Amniotic stem cell (primary cell): ENCODE measurements at places on chromosomes 5 and 9.

DNA sequence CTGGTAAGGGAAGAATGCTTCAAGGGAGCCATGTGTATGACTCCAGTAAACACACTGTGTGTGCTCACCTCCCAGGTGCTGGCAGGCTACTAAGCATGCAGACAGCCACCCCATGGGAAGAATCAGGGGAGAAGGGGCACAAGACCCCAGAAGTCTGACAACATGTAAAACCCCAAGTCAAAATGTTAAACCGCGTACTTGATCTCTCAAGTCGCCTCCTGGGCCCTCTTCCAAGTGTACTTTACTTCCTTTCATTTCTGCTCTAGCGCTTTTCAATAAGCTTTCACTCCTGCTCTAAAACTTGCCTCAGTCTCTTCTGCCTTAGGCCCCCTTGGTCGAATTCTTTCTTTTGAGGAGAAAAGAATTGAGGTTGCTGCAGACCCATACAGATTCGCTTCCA lies 31.3 kb downstream of the DAPK1 start:
- no peak for DNase-seq

GRCh38 chr9:592225-592624 lies 249.3 kb upstream of the DMRT1 start:
- no peak for DNase-seq

GRCh38 chr5:171874234-171874633 lies 88.6 kb downstream of the SMIM23 start:
- no peak for DNase-seq

DNA sequence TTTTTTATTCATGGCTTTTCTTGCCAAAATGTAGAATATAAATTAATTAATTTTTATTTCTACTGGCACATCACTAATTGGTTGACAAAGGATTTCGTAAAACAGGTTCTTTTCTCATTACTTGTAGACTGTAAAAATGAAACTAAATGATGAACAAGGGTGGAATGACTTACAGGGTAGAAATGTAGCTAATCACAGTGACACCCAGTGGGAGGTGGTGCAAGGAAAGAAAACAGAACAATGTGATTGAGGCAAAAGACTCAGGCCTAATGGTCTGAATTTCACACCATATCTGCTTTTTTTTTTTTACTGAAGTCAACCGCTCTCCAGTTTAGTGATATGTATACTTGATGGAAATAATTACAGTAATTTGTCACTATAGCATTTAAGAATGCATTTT lies 28.9 kb downstream of the GABRG2 start:
- DNase-seq = no peak

- DNase-seq = no peak
Observed at GRCh38 chr5:1507014-1507375, 16.8 kb downstream of the LPCAT1 start.

DNA sequence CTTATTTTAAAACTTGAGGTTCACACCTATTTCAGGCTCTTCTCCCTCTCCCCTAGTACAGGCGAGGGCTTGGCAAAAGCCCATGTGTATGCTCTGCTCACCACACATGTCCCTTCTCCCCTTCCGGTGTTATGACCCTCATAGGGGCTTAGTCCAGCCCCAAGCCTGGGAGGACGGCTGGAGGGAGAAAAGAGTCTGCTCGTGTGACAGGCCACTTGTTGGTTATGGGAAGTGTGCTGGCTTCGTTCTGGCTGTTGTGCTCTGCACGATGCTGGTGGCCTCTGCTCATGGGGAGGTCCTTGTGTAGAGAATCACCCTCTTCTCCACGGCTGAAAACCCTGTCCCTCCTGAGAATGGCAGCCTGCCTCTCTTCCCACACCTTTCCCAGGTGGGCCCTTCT lies 11.1 kb downstream of the PTTG1 start:
- no peak for DNase-seq

DNA sequence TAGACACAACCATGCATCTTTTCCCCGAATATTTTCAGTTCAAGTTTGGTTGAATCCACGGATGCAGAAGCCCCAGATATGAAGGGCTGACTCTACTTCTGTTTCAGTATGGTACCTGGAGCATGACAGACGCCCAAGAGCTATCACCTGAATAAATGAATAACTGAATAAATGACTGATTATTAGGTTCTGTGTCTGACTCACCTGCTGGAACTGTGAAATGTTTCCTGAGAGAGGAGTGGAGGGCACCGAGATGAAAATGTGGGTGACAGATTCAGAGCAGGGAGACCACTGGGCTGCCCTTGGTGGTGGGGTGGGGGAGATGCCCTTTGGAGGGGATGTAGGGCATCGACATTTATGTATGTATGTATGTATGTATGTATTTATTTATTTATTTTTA lies 13.2 kb downstream of the FRMPD1 start:
- no peak for DNase-seq

GRCh38 chr5:168530621-168531150 lies 1.6 kb downstream of the FBLL1 start:
- no peak for DNase-seq

DNA sequence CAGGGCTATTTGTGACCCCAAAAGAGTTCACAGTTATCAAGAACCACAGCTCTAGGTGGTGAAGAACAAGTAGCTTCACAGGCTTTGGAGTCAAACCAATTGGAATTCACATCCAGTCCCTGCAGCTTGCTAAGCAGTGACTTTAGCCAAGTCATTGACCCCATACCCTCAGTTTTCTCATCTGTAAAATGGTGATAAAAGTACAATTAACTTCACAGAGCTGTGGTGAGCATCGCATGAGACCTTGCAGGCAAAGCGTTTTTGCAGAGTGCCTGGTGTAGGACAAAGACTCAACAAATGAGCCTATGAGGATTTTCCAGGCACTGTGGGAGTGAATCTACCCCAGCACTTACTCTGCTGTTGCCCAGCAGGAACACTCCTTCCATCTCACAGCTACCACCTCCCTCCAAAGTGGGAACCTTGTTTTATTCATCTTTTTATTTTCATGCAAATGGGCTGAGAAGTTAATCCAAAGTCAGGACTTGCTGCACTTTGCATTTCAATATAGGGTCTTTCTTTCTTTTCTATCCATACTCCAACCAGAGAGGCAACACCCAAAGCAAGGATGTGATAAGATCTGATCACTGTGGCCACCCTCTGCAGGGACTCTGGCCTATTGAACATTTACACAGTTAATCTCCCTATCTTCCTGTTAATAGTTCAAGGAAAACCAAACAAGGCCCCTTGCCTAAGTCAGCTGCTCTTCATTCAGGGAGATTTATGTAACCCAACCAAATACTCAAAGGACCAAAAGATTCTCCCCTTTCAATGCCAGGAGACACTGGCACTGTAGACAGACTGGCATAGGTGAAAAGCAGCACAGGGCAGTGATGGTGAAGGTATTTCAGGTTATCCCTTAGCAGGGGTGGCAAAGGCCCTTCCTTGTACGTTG lies 41.9 kb downstream of the ABCA1 start:
- no peak for DNase-seq

- no peak for DNase-seq
Observed at GRCh38 chr5:174409070-174409469, 315.3 kb upstream of the MSX2 start.

DNA sequence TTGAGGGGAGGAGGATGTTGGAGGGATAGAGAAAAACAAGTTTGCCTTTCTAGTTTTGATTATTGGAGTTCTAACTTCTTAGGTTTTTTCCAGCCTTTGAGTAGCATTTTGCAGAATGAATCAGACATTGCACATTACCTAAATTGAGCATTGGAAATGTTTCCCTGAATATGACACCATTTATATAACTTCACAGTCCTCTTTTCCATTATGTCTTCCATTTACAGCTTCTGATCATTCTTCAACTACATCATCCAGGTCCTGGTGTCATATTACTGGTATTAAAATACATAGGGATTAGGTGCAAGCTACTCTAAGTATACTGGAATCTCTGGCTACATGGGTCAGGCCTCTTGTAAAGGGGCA lies 286.1 kb downstream of the ARHGAP26 start:
- DNase-seq = no peak
